ENCODE measurements at places on chromosomes 5 and 9. TPM values are rescaled to one million over a fixed set of nuclear protein-coding genes. Genes with fewer than 3 reads are reported as not detected.

GRCh38 chr5:116613445-116613844 lies 38.8 kb upstream of the SEMA6A start:
- peak; percentile 5 for DNase-seq

DNA sequence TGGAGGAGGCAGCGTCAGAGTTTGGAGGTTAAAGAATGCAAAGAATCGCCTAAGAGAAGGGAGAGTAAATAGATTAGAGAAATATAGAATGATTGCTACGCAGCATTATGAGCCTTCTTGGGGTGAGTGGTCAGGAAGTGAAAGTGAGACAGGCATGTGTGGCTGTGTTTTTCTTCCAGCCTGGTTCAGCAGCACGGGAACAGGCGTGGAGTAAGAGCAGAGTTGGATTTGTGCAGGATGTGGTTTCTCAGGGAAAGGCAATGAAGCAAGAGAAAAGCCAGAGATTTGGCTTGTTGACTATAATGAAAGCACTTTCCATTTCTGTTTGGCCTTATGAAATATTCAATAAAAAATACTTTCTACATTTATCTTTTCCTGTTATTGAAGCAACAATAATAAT lies 34.3 kb upstream of the FRMD3 start:
- no peak for DNase-seq

GRCh38 chr9:120926397-120926928 lies at the start of gene TRAF1:
TSS of gene TRAF1 (minus strand) at chr9:120926796. CDS start at chr9:120926075, 721 bp downstream.
- no peak for DNase-seq

GRCh38 chr5:133519191-133519590 lies 93.2 kb downstream of the FSTL4 start:
- peak; percentile 68 for DNase-seq

DNA sequence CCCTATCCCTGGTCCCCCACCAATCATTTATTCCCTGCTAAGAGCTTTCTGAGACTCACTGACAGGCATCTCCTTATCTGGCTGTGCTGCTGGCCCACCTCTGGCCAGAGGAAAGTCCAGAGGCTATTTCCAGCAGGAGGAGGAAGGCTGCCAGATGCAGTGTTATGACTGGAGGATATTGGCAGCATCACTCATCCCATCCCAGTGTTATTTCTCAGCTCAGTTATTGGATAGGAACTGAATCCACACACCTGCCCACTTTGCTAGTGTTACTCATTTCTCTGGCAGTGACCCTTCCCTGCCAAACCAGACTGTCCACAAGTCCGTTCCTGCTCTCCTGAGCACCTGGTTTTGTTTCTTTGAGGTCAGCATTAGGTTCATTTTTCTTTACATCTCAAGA lies 228.2 kb downstream of the GRIA1 start:
- peak; percentile 81 for DNase-seq

- DNase-seq: no peak
These were observed 117.9 kb downstream of the ZSWIM6 start for GRCh38 chr5:61449804-61450492.

- DNase-seq: peak; percentile 74
These were observed 100.4 kb downstream of the TRIM36 start for GRCh38 chr5:115069087-115069968.

GRCh38 chr9:136007934-136008692 lies 46.9 kb upstream of the UBAC1 start:
- no peak for DNase-seq

DNA sequence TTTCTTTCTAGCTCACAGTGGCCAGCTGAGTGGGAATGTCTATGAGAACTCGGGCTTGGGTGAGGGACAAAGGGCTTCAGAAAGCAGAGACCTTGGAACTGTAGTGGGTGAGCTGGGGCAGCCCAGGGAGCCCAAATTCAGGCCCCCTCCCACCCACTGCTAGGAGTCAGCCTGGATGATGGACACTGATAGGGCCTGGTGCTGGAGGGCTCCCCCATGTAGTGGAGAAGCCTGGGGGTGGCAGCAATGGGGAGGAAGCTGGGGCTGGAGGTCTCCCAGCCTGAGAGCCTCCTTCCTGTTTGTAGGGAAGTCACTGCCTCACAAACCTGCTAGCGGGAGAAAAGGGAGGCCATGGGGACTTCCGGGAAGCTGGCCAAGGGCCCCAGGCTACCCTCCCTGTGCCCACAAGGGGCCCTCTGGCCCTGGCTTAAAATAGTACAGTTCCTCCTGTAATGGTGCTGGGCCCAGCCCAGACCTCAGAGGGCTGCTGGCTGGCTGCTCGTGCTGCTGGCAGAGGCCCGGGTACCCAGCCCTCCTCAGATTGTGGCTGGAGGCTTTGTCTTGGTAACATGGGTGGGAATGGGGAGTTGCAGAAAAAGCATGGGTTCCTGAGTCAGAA lies 6.3 kb upstream of the NR5A1 start:
- no peak for DNase-seq

DNA sequence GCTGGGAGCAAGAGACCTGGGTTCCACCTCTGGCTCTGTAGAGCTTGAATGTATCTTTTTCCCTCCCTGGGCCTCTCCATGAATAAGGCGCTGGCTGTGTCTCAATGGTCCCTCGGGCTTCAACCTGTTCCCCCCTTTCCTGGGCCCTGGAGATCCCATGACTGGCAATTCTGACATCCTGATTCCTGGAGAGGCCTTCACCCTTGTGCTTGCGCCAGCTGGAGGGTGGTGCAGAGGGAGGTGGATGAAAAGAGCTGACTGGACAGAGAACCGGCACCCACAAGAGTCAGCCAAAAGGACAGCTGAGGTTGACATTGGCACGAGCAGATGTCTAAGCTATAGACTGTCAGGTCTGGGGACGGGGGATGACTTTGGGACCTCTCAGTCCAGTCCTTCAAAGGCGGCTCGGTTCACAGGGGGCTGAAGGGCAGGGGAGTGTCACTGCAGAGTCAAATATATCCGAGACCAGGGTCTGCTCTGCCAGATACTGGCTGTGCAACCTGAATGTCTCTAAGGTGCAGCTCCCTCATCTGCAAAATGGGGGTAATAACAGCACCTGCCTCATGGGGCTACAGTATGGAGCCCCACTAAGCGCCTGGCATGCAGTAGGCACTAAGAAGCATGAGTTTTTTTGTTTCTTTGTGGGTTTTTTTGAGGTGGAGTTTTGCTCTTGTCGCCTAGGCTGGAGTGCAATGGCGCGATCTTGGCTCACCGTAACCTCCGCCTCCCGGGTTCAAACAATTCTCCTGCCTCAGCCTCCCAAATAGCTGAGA lies 13.8 kb downstream of the DNM1 start:
- DNase-seq: no peak

GRCh38 chr5:8829323-8830029 lies 716.4 kb downstream of the SEMA5A start:
- no peak for DNase-seq

DNA sequence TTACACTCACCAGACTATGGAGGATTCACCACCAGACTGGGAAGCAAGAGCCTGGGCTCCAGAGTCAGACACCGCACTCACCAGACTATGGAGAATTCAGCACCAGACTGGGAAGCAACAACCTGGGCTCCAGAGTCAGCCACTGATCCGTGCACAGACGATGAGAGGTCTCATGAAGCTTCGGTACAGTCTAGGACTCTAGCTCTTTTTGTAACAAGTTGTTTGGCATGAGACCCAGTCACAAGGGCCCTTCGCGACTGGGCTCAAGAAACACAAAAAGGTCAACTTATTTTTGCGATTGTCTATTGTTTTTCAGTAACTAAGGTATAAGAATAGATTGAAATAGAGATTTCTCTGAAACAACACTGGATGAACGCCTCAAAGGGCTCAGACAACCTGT lies 192.7 kb upstream of the ADAMTSL1 start:
- DNase-seq: no peak

DNA sequence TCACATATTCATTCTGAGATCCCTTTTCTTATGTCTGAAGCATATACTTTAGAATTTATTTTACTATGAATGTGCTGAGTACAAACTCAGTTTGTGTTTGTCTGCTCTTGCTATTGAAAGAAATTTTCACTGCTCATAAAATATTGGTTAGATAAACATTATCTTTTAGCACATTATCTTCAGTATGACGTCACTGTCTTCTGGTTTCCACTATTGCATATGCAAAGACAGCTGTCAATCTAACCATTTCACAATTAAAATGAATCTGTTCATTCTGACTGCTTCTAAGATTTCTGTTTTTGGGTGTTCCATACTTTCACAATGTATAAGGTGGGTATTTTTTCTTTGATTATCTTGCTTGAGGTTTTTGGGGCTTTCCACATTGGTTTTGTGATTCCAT lies 526.2 kb upstream of the CDH6 start:
- DNase-seq: no peak

DNA sequence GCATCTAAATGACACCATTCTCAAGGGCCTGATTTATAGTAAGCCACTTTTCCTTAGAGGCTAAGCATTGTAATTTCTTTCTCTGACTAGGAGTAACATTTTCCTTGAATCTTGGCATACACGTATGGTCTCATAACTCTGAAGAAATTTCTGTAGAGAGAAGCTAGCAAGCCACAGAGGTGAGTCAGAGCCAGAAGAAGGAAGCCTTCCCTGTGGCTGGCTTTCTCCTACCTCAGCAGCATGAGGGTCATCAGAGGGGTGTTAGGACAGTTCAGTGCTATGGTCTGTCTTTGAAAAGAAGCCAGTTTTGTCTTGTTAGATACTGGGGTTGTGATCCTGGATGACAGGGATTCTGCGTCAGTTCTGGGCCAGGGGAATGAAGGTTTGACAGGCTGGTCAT lies 3.2 kb downstream of the SNX30 start:
- DNase-seq: no peak

- DNase-seq: no peak
These were observed 20.7 kb downstream of the NLN start for GRCh38 chr5:65742565-65743231.

DNA sequence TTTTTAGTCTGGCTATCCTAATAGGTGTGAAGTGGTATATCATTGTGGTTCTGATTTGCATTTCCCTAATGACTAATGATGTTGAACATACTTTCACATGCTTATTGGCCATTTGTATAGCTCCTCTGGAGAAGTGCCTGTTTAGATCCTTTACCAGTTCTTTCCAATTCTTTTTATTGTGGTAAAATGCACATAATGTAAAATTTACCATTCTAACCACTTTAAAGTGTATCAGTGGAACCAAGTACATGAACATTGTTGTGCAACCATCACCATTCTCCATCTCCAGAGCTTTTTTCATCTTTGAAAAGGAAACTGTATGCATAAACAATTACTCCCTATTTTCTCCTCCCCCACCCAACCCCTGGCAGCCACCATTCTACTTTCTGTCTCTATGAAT lies 95.4 kb downstream of the NRG2 start:
- no peak for DNase-seq

DNA sequence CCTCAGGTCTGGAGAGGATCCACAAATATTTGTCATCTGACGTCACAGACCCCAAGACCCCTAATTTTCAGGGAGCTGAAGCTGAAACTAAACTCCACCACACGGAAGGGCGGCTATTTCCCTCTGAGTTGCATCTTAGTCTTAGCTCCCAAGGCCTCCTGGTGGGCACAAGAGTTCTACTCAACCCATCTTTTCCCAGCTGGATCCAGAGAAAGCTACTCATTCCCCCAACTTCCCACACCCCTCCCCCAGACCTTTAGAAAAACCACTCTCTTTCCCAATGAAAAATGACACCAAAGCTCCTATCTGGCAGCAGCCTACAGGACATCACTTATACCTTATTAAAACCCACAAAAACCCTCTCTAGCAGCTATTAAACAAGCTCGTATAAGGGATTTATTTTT lies 67.1 kb upstream of the SLC1A1 start:
- no peak for DNase-seq

DNA sequence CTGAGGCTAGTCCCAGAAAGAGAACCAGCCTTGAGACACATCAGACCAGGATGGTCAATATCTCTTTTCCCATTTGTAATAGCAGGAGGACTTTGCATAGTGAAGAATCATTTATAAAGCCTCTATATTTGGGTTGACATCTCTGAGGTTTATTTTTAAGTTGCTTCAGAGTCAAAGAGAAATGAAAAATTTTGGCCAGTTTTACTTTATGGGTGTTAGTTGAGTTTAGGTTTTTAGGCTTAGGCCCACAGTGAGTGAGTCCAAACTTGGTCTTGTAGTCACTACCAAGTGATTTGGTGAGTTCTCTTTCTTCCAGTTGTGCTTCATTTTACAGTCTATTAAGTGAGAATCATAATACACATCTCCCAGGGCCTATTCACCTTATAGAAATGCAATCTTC lies 5.3 kb upstream of the MEF2C start:
- no peak for DNase-seq

DNA sequence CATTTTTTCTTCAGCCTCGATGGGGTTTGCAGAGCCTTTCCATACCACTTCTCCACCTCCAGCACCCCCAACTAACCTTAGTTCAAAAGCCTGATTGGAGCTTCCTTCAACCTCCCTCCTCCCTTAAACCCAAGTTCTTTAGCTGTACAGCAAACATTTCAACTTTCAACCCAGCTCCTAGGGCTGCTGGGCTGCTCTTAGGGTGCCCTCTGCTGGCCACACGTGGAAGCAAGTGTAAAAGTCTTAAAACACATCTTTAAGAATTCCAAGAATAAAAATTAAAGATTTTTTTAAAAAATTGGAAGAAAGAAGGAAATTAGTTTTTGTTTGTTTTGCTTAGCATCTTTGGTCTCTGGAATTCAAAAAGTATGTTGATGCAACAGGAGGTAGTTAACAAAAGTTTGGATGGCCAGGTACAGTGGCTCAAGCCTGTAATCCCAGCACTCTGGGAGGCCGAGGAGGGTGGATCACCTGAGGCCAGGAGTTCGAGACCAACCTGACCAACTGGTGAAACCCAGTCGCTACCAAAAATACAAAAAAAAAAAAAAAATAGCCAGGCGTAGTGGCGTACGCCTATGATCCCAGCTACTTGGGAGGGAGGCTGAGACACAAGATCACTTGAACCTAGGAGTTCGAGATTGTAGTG lies 15.5 kb upstream of the HSD17B3 start:
- no peak for DNase-seq

DNA sequence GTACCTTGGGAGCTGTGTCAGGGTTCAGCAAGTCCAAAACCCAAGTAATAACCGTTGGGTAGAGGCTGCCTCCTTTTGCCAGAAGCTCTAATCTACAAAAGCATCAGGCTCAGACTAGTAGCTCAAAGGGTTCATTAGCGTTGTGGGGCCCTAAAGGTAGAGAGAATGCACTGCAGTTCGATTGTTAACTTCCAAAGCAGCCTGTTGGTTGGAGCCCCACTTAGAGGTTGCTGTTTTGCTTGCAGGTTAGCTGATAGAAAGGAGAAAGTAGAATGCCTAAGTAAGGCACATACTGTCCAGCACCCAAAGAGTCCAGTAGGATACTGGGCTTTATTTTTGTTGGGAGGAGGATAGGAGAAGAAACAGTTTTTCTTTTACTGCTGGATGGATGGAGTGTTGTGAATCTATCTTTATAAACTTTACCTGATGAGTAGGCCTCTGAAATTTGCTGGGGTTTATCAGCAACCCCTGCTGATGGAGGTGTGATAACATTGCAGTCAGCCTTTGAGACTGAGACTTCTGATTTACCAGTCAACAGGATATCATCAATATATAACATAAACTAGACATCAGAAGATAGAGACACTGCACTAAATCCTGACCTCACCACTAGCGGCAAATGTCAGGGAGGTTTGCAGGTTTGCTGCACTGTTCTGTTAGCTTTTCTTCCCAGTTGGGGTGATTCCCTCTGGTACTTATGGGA lies 34.8 kb downstream of the ZNF131 start:
- no peak for DNase-seq

PCA3 gene
- under 0.01 TPM for total RNA-seq

RNF208 gene
- total RNA-seq: 3.3 TPM

FOXD4L3 gene
- not detected for total RNA-seq

FAM114A2 gene
- 17.7 TPM for total RNA-seq

MRNIP gene
- total RNA-seq: 25.1 TPM

ECSCR gene
- total RNA-seq: 7.9 TPM

GFI1B gene
- not detected for total RNA-seq

PDE6A gene
- total RNA-seq: not detected

SOX30 gene
- 0.17 TPM for total RNA-seq

SHISAL2B gene
- total RNA-seq: not detected

SLC22A4 gene
- 0.42 TPM for total RNA-seq

IL7R gene
- total RNA-seq: 10.6 TPM

SET gene
- 170 TPM for total RNA-seq

Data from esophagus muscularis mucosa (tissue), 4 donors.